Vagina (tissue), 2 donors: ENCODE measurements at places on chromosomes 16 and 17.

- DNase-seq: peak; percentile 81
Observed at GRCh38 chr16:56362057-56362655, 63.2 kb downstream of the AMFR start.

DNA sequence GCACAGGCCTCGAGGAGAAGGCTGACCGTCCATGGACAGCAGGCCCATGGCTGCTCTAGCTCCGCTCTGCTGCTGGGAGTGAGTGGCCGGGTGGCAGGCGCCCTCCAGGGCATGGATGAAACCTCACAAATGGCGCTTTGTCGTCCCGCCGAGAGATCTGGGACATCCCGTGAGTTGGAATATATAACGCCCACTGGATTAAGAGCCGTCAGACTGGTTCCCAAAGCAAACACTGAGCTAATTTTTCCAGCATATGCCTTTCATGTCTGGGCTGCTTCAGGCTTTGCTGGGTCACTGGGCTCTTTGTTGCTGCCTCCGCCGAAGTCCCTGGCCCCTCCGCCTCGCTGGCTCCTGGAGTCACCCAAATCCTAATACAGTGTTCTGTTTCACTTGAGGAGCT, 266.3 kb downstream of the FOXL1 start:
- DNase-seq: no peak

DNA sequence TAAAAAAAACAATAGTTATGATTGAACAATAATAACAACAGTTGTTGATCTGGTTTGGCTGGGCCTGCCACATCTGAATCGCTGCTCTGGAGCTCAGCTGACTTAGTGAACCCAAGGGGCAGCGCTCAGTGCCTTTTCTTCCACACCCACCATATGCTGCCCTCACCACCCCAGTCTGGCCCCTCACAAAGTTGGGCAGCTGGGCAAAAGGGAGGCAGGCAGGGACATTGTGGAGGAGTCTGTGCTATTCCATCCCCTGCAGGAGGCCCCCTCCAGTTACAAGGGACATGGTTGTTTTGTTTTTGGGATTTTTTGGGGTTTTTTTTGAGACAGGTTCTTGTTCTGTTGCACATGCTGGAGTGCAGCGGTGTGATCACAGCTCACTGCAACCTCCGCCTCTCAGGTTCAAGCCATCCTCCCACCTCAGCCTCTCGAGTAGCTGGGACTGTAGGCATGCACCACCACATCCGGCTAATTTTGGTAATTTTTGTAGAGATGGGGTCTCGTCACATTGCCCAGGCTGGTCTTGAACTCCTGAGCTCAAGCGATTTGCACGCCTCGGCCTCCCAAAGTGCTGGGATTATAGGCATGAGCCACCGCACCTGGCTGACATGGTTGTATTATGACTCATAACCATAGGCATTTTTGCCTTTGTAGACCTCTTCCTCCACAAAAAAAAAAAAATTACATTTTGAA, 8.6 kb upstream of the PECAM1 start:
- DNase-seq: no peak

DNA sequence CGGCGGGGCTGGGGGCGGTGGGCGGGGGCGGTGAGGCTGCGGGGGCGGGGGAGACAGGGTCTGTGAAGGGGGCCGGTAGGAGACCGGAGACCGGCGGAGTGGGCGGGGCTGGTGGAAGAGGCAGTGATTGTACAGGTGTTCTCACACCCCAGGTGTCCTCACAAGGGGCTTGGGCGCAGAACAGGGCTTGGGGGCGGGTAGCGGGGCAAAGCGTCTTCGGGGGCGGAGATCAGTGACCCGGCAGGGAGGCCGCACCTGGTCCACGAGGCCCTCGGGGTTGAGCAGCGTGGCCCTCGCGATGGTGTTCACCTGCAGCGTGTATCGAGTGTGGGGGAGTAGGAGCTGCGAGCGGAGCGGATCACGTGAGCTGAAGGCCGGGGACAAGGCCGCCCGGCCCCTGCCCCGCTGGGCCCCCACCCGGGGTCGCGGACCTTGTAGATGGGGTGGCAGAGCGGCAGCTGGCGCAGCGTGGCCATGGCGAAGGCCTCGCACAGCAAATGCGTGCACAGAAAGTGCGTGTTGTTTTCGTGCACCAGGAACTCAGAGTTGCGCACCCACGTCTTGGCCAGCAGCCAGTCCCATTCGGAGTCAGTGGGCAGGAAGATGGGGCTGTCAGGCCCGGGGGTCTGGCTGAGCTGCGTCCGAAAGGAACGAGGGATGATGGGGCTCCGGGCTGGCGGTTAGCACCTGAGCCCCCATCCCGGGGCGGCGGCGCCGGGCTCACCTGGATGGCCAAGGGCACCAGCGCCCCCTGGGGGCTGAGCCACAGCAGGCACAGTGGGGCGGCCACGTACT, 8.5 kb downstream of the ALOXE3 start:
- no peak for DNase-seq

DNA sequence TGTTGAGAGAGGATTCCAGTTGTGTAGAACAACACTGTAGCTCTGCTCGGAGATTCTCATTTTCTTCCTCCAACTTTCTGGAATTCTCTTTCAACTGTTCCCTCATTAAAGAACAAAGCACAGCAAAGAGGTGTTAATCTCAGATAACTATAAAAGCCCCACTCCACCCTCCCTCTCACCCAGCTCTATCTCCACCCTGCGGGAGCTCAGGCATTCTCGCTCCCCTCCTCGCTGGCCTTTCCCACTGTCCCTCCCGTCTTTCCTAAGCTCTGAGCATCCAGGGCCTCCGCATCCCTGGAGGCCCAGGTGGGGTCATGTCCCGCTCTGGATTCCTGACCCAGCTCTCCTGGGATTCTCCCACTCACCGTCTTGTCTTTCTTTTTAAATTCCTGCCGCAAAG, 35.1 kb downstream of the DHX38 start:
- DNase-seq: no peak

GRCh38 chr17:64401244-64401860, 10.7 kb upstream of the PECAM1 start:
- no peak for DNase-seq

GRCh38 chr16:51562891-51563290, 411.8 kb upstream of the SALL1 start:
- DNase-seq: no peak

DNA sequence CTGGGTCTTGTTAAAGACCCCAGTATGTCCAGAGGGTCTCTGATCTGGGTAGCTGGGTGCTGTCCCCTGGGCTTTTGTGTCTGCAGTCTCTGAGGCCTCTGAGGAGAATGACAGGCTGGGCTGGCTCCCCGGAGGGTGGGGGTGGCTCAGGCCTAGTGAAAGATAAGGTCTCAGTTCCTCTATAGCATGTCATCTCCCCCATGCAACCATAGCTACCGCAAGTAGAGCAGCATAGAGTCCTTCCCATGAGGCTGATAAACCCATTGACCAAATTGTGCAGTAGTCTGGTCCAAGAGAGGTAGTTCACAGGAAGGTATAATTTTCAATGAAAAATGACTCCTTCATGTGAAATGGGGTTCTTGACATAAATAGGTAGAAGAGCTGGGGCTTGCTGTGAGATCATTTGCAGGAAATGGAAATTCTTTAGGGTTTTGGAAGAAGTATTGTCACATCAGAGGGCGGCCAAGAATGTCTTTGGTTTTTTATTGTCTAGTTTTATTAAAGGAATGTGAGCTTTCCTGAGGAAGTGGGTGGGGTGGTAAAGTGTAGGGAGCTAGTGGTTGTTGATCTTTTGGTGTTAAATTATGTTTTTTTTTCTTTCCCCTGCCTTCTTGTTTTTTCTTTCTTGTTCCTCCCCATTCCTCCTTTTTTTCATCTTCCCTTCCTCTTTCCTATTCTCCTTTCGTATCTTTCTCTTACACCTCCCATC, 21.0 kb downstream of the SLC7A6OS start:
- no peak for DNase-seq

DNA sequence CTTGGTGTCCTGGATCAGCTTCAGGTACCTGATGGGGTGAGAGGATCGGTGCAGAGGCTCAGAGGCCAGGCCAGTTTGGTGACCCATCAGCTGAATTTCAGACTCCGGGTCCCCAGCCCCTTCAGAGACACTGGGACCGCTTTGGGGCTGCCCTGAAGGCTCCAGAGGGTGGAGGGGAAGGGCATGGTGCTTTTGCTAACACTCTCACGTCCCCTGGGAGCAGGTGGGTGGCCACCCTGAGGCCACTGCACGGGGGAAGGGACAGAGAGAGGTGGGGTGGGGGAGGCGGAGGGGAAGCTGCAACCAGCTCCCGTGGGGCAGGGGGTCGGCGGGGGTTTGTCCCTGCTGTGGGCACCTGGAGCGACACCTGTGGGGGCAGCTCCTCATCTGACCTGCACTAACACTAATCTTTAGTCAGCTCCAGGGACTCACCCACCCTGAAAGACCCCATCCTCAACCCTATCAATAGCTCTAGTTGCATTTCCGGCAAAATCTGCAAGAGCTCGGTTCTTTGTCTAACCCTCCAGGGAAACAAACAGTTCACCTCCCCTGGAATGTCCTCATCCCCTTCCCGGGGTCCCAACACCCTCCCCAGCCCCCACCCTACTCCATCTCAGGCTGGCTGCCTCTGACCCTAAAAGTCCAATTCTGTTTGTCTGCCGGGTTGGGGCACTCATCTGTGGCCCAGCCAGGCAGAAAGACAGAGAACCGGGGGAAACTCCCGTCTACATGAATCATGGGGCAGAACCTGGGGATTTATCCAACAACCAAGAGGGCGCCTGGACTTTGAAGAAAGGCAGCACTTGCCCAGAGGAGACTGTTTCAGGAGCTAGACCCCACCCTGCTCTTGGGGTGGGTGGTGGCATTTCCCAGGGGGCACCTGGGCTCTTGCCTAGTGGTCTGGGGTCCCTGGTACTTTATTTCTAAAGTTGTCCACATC, 91.9 kb upstream of the CBX4 start:
- no peak for DNase-seq

- no peak for DNase-seq
Observed at GRCh38 chr17:19494961-19495806, 38.5 kb upstream of the SLC47A1 start.

DNA sequence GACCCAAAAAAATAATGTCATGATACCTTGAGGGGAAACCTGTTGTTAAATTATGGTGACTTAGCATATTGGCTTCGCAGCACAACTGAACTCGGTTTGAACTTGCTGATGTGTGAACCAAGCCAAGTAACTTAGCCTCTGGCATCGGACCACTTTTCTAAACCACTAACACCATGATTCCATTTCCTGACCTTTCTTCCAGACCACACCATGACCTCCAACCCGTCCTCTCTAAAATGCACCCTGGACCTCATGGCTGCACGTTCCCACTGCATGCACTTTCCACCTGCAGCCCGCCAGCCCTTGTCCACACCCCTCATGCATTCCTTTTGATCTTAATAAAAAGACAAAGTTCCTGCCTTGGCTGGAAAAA, 29.3 kb downstream of the DYNLRB2 start:
- DNase-seq: no peak

- no peak for DNase-seq
Observed at GRCh38 chr16:64408699-64409098, 713.2 kb downstream of the CDH11 start.

- no peak for DNase-seq
Observed at GRCh38 chr17:69090365-69090764, 29.6 kb upstream of the ABCA9 start.

GRCh38 chr17:66198242-66198641, 6.3 kb upstream of the CEP112 start:
- DNase-seq: no peak

DNA sequence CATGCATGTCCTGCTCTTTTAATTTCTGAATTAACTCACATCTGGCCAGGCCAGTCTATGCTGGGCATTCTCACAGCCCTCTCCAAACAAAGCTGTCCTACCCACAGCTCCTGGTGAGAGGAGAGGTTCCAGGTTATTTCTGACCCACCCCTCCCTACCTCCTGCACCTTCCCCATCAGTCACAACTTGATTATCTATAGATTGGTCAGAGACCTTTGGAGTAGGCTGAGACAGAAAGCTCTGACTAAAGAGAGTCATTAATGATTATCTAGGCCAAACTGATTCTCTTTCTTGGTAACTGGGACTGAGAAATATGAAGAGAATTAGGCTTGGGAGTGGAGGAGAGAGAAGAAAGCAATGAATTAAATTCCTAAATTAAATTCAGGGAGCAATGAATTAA, 1.4 kb upstream of the KRT222 start:
- no peak for DNase-seq

- no peak for DNase-seq
Observed at GRCh38 chr17:69597898-69598692, 183.6 kb downstream of the MAP2K6 start.

DNA sequence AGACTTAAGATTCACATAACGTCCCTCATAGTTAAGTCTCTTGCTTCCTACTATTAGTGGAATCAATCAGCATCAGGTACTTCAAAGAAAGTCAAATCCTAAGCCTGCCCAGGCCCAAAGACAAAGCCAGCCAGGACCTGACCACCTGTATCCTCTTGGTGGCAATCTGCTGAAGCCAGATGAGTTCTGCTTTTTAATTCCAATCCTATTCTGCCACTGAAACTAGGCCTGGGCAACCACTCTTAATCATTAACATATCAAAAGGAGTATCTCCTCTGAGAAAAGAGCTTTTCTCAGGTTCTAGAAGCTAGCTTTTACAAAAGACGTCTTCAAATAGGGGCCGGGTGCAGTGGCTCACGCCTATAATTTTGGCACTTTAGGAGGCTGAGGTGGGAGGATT, 15.1 kb upstream of the GLG1 start:
- DNase-seq: no peak

GRCh38 chr17:81917565-81918332, at the start of gene SIRT7:
Gene SIRT7 (minus strand): TSS chr17:81918176. CDS start chr17:81918131, 45 bp downstream.
- no peak for DNase-seq

GRCh38 chr17:1324201-1324771, 44.8 kb downstream of the TRARG1 start:
- no peak for DNase-seq

DNA sequence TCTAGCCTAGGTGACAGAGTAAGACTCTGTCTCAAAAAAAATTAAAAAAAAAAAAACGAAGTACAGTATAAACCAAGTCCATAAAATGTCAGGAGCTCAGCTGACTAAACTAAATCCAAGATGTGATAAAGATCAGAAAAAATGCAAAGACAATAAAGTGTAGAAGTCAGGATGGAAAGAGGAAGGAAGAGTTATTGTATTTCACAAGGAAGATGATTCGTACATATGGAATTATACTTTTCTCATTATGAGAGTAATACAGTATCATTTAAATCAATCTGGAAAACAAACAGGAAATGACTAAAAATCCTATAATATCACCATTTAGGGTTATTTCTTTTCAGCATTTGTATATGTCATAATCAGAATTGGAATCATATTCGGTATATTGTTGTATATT, 11.4 kb upstream of the APOH start:
- DNase-seq: no peak

GRCh38 chr17:77433385-77434135, 292.8 kb downstream of the SEC14L1 start:
- no peak for DNase-seq

- DNase-seq: no peak
Observed at GRCh38 chr16:503150-504071, 24.1 kb upstream of the CAPN15 start.

DNA sequence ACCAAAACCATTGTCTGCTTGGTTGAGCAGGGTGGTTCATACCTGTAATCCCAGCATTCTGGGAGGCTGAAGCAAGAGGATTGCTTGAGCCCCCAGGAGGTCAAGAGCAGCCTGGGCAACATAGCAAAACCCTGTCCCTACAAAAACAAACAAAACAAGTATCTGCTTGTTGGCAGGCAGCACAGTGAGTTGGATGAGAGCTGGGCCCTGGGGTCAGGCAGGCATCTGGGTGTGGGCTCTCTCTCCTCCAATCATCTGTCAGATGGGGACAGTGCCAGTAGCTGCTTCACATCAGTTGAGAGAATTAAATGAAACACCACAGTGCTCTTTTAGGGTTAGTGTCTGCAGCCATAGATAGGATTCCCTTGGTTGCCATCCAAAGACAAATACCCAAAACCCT, 5.8 kb downstream of the ARMC7 start:
- DNase-seq: no peak

- no peak for DNase-seq
Observed at GRCh38 chr16:57394444-57394843, 10.1 kb upstream of the CCL17 start.
